Neural progenitor cell (in vitro differentiated cells): ENCODE measurements at places on chromosomes 16 and 17.

DNA sequence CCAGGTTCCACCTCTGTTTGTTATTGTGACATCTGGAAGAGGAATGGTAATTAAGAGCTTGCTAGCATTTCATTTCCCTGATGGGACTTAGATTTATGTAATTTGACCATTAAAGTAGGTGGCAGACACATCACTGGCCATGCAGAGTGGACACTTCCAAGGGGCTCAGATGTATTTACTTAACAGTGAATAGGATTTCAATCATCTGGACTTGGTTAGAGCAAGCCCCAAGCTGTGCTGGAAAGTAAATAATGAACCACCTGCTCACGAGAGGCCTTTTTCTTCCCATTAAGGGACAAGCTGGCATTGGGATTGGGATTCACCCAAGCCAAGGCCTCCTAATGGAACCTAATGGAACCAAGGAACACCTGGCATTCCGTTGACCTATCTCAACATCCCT is 395.3 kb downstream of the HS3ST4 start:
- no peak for DNase-seq

- DNase-seq = no peak
Observed at GRCh38 chr17:17712268-17712924, 31.1 kb downstream of the RAI1 start.

GRCh38 chr16:51556694-51557340 is 405.7 kb upstream of the SALL1 start:
- no peak for DNase-seq

DNA sequence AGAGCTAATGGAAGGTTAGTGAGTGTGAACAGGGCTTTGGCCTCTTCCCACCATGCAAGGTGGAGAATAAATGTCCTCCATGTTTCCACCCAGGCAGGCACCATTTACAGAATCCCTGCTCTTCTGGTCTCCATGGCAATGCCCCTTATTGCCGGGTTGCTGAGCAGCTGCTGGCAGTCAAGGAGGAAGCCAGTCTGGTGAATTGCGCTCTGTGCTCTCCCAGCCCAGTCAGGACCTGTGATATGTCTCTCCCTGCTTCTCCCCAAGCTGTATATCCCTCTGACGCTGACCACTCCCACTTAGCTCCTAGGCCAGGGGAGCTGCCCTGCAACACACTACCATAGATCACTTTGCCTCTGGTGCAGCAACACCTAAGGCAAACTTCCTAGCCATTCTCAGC is 402.1 kb upstream of the ERCC4 start:
- no peak for DNase-seq

DNA sequence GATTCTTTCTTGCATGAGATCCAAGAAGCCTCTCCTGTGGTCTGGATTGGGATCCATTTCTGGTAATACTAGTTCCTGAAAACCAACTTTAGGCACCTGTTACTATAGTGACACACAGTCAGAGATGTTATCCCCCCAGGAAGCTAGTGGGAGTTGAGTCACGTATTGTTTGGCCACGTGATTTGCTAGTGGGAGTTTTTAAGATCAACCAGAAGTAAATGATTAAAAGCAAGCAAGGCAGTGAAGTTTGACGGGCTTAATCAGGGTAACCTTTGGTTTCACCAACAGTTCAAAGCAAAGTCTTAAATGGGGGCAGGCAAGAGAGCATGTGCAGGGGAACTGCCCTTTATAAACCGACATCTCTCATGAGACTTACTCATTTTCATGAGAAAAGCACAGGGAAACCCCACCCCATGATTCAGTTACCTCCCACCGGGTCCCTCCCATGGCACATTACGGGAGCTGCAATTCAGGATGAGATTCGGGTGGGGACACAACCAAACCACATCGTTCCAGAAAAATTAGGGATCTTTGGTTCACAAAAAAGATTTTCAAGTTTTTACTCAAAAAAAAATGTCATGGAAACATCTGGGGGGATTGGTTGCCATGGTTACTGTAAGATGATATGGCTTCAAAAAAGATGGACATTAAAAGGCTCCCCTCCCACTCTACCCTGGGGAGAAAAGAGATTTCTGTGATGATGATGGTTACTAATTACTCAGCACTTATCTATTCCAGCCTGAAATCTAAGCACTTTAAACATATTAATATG is 483.1 kb upstream of the ERCC4 start:
- DNase-seq = no peak

DNA sequence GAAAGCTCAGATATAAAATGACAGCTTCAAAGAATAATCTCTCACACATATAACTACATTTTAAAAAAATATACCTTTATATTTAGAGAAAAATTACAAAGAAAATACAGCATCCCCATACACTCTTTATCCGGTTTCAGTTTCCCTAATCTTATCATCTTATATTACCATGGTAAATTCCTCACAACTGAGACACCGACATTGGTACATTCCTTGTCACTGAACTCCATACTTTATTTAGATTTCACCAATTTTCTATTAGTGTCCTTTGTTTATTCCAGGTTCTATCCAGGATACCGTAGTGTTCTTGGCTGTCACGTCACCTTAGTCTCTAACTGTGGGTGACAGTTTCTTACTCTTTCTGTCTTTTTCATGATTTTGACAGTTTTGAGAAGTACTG is 22.0 kb upstream of the ABCA10 start:
- DNase-seq = no peak

DNA sequence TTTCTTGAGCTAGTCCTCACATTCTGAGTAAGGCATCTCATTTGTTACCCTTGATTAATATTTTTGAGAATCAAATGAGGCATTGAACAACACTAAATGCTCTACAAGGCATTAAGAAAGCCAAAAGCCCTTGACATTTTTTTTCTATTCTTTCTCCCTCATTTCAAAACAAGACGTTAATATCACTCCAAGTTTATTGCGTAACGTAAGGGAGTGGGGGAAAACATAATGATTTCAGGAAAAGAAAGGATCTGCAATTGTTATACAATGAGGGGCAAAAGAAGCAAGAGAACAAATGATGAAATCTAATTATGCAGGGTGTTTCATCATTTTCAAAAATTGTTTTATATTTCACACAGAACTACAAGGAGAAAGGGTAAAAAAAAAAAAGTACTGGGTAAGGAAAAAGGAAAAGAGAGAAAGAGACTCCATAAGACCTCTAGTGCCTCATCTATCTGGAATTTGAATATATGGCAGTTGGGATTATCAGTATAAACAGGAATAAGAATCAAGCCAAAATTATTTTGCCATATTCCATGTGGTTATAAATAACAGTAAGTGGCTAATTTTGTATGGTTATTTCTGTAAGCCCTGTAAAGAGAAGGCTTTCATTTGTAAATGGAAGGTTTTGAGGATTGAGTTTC is 163.0 kb downstream of the ABCA8 start:
- no peak for DNase-seq

- DNase-seq = no peak
Observed at GRCh38 chr16:31052114-31052513, 18.8 kb downstream of the STX4 start.

DNA sequence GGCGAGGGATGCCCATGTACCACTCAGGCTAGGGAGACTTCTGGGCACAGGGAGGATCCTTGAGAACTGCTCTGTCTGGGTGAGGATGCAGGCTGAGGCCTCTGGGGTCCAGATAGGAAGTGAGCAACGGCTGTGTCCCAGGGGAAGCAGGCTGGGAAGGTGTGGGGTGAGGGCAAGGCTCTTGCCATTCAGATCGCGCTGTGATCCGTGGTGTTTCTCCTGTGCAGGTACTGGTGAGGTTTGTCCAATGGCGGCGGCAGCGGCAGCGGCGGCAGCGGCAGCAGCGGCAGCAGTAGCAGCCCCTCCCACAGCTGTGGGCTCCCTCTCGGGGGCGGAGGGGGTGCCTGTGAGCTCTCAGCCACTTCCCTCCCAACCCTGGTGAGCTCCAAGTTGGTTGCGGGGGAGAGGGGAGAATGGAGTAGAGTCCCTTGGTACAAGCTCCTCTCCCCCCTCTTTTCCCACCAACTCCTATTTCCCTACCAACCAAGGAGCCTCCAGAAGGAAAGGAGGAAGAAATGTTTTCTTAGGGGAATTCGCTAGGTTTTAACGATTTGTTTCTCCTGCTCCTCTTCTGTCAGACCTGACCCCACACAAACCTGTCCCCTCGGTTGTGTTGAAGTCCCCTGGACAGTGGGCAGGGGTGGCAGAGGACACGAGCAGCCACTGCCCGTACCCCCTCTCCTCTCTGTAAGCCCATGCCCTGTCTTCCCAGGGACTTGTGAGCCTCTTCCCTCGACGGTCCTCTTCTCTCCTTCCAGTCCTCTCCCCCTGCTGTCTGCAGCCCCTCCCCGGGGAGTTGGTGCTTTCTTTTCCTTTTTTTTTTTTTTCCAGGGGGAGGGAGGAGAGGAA is 1.9 kb upstream of the PRRT2 start:
- DNase-seq = peak; percentile 52

- peak; percentile 45 for DNase-seq
Observed at GRCh38 chr17:4786106-4786511, at the start of gene VMO1. Gene VMO1 (minus strand): TSS chr17:4786364. CDS start chr17:4786352, 12 bp downstream.

GRCh38 chr16:52837251-52837650 is 215.4 kb downstream of the CHD9NB start:
- DNase-seq = no peak

DNA sequence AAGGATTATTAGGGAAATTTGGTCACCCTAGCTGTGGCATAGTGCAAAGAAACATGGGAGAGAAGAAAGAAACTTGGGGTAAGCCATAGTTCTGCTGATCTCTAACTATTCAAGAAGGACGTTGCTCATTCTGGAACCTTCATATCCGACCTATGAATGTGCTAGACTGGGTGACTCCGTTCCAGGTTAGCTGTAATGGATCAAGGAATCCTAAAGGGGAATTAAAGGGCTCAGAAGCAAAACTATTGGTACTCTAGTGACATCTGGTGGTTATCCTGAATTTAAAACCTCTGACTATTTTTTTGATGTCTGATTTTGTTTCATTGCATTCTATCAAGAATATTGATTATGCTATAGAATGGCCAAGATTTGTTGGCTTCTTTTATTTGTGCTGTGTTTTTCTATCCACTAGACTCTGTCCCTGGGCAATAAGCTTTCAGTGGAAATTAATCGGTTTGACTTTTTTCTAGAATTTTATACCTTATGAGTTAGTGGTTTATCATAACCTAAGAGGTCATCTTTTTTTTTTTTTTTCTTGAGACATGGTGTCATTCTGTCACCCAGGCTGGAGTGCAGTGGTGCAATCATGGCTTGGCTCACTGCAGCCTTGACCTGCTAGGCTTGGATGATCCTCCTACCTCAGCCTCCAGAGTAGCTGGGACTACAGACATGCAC is 19.5 kb downstream of the PCTP start:
- peak; percentile 65 for DNase-seq

DNA sequence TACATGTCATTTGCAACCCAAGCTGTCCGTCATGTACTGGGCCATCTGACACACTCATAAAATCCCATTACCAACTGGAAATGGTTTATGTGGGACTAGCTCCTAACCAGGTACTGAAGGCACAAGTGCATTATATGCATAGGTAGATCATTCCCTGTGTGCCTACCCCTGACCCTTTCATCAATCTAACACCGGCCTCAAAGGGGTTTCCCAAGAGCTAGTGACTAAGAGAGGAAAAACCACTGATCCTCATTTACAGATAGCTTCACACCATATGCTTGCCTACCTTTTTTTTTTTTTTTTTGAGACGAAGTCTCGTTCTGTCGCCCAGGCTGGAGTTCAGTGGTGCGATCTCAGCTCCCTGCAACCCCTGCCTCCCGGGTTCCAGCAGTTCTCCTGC is 449.8 kb downstream of the SLC39A11 start:
- DNase-seq = no peak

- no peak for DNase-seq
Observed at GRCh38 chr17:57940653-57941329, 14.4 kb downstream of the CUEDC1 start.

DNA sequence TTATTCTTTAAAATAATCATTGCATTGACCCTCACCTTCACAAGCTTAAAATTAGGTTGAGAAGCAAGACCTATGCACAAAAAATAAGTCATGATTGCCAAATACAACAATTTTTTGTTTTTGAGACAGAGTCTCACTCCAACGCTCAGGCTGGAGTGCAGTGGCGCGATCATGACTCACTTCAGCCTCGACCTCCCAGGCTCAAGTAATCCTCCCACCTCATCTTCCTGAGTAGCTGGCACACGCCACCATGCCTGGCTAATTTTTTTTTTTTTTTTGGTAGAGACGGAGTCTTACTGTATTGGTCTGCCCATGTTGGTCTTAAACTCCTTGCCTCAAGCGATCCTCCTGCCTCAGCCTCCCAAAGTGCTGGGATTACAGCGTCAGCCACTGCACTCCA is 24.2 kb downstream of the ZNF652 start:
- DNase-seq = no peak

GRCh38 chr17:35641032-35641431 is 53.9 kb downstream of the AP2B1 start:
- no peak for DNase-seq

- DNase-seq = peak; percentile 31
Observed at GRCh38 chr16:67966549-67967182, 1.8 kb downstream of the SLC12A4 start.

DNA sequence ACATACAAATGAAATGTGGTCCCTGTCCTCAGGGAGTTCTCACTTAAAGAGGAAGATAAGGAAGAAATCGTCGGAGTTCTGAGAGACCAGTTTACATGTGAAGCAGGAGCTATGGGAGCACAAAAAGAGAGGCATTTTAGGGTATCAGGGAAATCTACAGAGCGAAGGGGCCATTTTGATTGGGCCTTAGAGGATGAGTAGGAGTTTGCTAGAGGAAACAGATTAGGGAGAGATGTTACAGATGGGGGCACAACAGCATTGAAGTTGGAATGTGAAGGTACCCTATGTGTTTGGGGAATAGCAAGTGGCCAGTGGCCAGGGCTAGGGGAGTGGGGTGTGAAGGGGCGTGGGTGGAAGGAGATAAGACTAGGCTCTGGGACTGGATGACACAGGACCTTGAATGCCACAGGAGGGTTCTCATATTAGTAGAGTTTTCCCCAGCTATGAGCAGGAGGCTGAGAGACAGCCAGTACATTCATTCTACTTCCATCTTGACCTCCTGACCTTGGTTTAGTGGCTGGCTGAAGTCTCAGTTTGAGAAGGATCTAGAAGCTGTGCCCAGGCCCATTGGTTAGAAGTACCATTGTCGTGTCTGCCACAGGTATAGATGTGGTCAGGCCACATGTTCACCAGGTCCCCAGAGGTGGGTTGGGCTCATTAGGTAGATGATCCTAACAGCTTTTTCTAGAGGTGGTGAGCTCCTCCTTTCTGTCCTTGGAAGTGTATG is 34.8 kb downstream of the CPNE2 start:
- DNase-seq = no peak

DNA sequence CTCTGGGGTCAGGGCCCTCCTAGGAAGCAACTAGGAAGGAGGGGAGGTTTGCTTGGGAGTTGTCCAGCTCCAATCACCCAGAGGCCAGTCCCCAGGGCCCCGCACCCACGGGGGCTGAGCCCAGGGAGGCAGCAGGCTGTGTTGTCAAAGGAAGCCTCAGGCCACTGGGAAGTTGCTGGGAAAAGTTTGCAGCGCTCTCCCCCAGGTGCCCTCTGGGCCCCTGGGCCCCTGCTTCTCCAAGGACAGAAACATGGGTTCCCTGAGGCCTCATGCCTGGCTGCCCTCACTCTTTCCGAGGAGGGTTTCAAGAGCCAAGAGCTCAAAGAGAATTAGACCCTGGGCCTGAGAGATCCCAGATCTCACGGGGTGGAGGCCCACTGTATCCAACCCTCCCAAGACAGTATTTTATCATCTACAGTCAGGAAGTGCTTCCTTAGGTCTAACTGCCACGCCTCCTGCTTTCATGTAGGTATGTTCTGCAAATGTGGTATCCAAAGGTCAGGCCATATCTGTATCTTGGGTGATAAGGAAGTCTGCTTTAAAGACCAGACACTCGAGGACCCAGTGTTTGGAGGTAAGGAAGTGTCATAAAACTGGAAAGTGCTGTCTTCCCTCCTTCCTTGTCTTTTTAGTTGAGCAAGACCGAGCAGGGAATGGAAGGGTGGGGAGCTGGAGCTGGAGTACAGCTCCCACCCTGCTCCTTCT is 44.2 kb upstream of the ZNF423 start:
- no peak for DNase-seq

- no peak for DNase-seq
Observed at GRCh38 chr17:246226-246625, 64.8 kb upstream of the DOC2B start.
